Activated naive CD4-positive, alpha-beta T cell (primary cell): ENCODE measurements at places on chromosomes 7 and 10.

DNA sequence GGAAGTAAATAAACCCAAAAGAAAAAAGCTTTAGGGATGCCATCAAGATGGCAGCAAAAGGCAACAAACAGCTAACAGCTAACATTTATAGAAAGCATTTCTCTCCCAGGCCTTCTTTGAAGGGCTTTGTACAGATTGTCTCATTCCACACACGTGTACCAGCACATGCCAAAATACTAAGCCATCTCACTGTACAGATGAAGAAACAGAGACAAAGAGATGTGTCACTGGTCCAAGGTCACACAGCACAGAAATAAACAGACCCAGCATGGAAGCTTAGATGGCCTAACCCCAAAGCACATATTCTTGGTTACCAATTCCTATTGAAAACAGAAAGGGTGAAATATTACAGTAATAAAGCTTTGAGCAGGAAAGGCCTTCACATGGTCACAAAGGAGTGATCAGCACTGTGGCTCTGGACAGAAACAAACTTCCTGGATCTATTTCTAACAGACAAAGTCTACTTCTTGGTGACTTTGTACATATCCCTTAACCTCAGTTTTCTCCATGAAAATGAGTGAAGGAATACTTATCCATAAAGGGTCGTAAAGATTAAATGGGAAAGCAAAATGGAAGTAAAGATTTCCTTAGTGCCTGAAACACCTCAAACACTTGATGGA lies 346.0 kb downstream of the ELMO1 start:
- no peak for DNase-seq

- DNase-seq, result no peak
Observed at GRCh38 chr10:110617425-110618229, 26.5 kb upstream of the RBM20 start.

- DNase-seq, result no peak
Observed at GRCh38 chr10:105183536-105183935, 542.4 kb downstream of the SORCS3 start.

DNA sequence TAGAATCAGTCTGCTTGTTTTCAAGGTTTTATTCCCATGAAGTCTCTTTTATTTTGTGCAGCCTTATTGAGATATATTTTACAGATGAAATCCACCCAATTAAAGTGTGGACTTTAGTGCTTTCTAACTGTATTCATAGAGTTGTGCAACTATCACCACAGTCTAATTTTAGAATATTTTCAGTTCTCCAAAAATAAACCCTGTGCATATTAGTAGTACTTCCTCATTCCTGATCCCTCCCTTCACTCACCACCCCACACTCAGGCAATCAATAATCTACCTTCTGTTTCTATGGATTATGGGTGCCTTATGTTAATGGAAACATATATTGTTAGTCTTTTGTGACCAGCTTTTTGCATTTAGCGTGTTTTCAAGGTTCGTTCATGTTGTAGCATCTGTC lies 185.7 kb upstream of the TMEM72 start:
- no peak for DNase-seq

DNA sequence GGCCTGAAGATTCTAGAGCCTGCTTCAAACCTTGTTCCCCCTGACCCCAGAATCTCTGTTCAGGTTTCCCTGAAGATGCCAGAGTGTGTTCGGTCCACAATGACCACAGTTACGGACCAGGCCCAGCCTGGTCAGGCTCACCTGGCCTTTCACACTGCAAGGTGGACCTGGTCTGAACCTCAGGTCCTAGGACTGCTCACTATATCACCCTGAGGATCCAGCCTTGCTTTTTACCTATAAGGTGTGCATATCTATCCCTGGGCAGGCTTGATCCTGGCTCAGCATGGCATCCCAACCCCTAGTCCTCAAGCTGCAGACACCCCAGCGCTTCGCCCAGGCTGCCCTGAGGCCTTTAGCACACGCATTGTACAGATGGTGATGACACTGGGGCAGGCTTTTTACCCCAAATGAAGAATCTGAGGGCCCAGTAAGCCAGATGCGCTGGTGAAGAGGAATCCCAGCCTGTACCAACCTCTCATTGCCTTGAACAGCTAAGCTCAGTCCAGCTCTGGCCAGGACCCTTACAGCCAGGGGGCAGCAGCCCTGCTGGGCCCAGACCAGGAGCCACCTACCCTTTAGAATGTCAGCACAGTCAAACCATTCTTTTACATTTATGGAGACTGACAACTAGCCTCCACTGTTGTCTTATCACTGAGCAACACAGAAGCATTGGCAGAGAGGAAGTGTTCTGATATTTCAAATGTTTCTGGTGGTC lies 28.0 kb downstream of the MAT1A start:
- no peak for DNase-seq

- no peak for DNase-seq
Observed at GRCh38 chr7:133300088-133300487, 47.2 kb downstream of the EXOC4 start.

DNA sequence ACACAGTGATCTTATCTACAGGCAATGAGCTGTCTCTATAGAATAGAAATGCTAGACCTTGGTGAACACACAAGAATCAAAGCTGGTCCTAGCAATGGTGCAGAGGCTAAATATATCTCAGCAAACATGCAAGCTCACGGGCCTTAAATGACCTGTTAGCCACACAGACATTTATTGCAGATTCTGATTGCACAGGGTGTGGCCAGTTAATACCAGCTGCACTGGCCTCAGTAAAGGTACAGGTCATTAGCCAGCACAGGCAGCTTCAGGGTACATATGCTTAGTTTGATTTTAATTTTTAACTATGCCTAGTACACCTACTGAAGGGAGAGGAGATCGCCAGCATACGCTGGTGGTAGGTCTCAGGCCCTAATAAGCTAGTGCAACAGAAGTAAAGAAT lies 265.4 kb upstream of the DGKB start:
- no peak for DNase-seq

DNA sequence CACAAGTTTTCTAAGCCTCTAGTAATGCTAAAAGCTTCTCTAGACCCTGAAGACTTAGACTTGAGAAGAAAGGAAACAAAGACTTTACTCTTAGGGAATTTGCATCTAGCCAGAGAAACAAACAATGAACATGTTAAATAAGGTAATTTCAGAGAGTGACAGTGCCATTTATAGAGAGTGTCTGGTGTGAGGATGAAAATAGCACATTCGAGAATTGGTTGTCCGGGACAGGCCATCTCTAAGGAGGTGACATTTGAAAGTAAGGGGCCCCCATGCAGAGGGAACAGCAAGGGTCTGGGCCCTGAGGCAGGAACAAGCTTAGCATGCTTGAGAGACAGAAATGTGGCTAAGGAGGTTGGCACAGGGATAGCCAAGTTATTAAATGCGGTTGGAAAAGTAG lies 48.1 kb downstream of the ADAM22 start:
- no peak for DNase-seq

DNA sequence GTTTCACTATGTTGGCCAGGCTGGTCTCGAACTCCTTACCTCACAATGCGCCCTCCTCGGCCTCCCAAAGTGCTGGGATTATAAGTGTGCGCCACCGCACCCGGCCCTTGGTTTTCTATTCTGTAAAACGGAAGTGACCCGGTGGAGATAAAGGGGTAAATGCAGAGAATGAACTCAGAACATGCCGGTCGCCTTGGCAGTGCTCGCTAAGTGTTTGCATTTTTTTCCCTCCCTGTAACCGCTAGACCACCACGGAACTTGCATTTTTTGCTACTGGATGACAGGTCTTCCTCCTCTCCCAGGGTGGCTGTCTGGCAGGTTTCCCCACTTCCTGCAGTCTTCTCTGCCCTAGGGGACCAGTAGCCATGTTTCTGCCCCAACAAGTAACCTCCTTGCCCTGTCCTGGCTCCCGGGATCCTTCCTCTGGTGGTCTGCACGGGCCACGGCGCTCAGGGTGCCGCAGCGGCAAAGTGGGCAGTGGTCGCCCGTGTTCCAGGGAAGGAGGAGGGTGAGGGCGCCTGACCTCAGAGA lies 18.8 kb upstream of the GNA12 start:
- DNase-seq, result no peak

DNA sequence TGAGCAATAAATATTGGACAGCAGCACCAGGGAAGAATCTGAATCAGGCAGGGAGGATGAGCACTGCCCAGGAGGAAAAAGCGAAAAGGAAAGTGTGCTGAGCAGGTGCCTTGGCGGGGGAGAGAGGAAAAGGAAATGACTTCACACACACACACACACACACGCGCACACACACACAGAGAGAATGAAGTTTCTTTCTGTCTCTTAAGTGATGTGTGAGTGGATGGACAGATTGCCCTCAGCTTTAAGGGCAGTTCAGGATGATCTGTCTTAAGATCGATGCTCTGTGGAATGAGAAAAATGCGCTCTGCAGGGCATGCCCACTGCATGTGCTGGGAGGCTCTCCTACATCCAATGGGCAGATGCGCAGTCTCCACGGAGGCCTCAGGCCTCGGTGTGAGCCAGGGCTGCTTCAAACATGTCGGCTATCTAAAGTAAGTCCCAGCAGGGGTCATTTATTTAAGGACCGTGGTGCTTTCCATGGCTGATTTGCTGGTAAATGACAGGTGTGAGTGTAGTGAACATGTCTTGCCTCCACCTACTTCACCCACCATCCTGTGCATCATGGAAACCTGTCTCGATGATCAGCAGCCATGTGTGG lies 2.5 kb upstream of the ACBD5 start:
- peak; percentile 42 for DNase-seq

DNA sequence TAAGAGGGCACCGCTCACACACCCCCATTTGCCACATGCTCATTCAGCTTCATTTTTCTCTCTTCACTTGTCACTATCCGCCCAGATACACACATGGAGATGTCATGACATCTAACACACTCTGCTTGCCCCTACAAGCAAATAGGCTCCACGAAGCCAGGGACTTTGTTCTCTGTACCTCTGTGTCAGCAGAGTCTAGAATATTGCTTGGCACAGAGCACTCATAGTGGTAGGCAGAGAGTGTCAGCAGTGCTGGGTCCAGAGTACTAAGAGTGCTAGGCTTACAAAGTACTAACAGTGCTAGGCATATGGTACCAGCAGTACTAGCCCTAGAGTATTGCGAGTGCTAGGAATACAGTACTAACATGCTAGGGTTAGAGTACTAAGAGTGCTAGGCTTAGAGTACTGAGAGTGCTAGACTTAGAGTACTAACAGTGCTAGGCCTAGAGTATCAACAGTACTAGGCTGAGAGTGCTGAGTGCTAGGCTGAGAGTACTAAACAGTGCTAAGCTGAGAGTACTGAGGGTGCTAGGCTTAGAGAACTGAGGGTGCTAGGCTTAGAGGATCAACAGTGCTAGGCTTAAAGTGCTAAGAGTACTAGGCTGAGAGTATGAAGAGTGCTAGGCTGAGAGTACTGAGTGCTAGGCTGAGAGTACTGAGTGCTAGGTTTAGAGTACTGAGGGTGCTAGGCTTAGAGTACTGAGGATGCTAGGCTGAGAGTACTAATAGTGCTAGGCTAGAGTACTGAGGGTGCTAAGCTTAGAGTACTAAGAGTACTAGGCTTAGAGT lies 166.1 kb downstream of the PRKAG2 start:
- no peak for DNase-seq

DNA sequence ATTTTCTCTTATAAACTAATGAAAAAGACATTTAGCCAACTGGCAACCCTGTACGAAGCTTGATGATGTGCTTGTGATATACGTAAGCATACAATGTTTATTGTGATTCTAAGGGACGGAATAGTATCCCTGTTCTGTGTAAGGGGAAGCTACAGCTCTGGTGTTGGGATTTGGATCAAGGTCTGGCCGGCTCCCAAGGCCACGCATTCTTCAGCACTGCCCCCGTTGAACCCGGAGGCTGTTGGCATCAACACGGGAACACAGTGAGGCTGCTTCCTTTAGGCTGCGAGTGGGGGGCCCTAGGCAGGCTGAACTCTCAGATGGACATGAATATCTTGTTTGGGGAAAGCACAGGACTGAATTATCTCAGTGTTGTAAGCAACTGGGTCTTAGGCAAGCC lies 180.6 kb downstream of the CAMK1D start:
- no peak for DNase-seq

DNA sequence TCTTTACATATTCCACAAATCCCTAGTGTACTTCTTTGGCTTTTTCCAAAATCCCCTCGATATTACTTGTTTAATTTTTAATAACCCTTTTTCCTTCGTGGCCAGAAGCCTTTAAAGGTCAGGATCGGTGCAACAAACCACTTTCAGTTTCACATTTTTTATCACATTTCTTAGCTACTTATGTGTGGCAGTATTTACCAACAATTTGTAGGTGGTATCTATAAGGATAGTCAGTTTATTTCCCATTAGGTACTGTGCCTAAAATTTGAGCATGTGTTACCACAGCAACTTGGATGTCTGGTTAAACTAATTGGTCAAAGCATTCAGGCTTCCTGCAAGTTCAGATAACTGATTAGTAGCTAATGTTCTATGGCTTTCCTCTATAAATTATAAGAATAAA lies 104.9 kb downstream of the CDK14 start:
- no peak for DNase-seq

DNA sequence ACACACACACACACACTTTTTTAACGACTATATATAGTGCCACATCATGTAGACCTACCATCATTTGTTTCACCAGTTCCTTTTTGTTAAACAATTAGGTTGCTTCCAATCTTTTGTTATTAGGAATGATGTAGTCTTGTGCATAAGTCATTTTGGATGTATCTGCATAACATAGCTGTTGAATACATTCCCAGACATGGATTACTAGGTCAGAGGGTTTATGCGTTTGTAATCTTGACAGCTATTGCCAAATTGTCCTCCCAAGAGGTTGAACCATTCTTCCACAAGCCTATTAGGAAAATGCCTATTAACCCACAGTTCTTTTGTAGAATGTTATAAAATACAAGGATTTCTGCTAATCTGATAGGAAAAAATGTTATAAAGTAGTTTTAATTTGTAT lies 87.3 kb downstream of the PALS2 start:
- DNase-seq, result no peak

GRCh38 chr7:101075646-101076045 lies 9.6 kb upstream of the TRIM56 start:
- DNase-seq, result no peak

- DNase-seq, result no peak
Observed at GRCh38 chr10:14219411-14219810, 111.3 kb downstream of the FRMD4A start.

DNA sequence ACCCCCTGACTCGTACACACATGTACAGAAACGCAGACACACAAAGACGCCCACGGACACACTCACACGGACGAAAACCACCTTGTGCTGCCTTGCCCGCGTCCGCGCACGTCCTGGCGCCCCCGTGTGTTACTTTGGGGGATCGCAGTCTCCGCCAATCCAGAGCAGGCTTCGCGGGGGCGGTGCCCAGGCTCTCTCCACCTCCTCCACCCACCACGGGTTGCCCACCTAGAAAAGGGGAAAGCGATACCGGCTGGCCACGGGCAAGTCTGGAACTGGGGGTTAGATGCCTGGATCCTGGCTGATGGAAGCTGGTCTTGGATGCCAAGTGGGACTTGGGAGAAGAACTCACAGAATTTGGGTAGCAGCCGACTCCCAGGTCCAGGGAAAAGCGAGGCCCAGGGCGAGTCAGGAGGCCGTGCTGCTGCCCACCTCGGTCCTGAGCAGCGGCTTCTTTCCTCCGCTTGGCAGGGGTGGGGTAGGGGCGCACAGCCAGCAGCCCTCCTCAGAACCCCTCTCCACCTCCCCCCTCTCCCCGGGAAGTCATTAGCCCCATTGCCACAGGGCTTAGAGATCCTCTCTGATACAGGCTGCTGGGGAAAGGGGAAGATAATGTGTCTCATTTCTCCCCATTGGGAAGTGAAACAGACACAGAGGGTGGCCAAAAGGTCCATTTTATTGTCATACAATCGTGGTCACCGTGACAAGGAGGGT lies 4.6 kb upstream of the VGF start:
- DNase-seq, result peak; percentile 67
